ENCODE measurements at places on chromosomes 16 and 17. TPM values are rescaled to one million over a fixed set of nuclear protein-coding genes. Genes with fewer than 3 reads are reported as not detected.

- DNase-seq = no peak
Observed at GRCh38 chr16:3289998-3290673, 6.8 kb downstream of the ZNF263 start.

- DNase-seq = no peak
Observed at GRCh38 chr16:25542306-25542705, 149.5 kb upstream of the HS3ST4 start.

CARD14 gene
- total RNA-seq = not detected

CCDC200 gene
- total RNA-seq = not detected
